ENCODE measurements at places on chromosomes 1 and 21.

DNA sequence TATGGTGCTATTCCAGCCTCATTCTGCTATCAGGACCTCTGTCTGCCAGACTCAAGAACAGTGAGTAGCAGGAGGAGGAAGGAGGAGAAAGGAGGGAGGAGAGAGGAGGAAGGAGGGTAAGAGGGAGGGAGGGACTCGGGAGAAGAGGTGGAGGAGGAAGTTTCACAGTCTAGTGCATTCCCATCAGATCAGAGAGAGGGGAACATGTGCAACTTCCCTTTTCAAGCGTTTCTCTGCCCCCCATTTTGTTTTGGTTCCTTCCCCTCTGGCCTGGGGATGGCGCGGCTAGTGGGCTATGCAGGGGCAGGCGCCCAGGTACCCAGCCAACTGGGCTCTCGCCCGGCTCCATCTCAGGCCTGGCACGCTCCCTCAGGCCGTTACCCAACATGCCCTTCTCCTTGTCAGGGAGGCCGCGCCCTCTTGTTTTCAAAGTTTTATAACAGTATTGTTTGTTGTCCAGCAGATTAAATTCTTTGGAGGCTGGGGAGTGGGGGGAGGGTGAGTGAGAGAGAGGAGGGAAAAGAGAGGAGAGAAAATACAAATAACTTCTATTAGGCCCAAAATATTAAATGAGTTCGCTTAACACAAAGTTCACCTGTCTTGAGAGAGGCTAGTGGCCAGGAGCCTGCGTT lies 56.0 kb downstream of the CD46 start:
- no peak for DNase-seq

- DNase-seq: no peak
Observed at GRCh38 chr21:42374864-42375499, 8.6 kb upstream of the TFF1 start.

DNA sequence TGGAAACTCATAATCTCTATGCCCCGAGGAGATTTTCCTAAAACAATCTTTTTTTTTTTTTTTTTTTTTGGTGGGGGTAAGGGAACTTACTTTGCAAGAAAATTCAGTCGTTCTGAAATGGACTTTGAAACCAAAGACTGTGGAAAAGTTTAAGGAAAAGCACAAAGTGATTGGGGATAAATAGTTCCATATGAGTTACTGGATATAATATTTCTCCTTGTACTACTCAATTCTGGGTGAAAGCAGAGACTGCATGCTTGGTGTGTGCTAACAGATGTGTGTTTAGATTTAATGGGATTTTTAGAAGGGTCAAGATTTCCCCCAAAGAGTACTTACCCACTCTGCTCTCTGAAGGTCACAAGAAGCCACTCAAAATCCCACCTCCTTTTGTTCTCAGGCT lies 204.9 kb upstream of the USP24 start:
- DNase-seq: no peak

DNA sequence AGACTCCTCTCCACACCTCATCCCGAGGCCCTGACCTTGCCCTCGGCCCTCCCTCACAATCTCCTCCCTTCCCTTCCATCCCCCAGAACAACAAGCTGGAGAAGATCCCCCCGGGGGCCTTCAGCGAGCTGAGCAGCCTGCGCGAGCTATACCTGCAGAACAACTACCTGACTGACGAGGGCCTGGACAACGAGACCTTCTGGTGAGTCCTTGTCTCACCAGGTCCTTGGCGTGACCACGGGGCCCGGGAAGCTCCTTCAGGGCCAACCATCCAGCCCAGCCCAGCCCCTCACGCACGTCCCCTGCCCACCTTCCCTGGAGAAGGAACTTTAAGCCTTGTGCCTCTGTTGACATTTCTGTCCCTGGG lies 15.6 kb downstream of the PODN start:
- no peak for DNase-seq

DNA sequence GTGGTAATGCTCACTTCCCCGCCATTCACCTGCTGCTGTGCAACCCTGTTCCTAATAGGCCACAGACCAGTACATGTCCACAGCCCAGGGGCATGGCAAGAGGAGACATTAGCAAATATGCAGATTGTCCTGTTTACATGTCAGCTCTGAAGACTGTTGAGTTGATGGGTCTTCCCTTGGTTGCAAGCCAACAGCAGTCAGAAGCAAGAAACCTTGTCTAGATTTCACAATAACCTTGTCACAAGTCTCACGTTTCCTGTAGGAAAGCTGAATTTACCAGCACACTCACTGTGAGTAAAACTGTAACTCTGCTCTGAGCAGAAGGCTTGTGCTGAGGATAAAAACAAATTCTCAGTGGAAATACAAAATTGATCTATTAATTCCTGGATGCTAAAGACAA lies 195.1 kb downstream of the HLX start:
- no peak for DNase-seq

Measured in effector memory CD8-positive, alpha-beta T cell (primary cell).